ENCODE measurements at places on chromosomes 1 and 21.

DNA sequence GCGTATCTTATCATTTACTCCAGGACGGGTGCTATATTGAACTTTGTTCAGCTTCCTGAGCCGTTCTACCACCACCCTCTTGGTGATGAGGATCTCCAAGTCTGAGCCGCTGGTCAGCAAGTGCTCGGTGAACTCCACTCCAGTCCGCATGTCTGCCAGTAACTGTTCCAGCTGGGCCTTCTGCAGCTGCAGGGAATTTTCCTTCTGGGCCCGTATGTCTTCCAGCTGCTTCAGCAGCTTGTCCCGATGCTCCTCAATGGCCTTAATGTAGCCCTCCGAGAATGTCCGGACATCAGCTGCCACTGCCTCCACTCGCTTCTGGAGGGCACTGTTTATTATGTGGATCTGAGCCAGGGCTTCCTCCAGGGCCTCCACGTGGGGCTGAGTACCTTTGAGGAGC, 3.4 kb downstream of the TRIM45 start:
- no peak for DNase-seq

DNA sequence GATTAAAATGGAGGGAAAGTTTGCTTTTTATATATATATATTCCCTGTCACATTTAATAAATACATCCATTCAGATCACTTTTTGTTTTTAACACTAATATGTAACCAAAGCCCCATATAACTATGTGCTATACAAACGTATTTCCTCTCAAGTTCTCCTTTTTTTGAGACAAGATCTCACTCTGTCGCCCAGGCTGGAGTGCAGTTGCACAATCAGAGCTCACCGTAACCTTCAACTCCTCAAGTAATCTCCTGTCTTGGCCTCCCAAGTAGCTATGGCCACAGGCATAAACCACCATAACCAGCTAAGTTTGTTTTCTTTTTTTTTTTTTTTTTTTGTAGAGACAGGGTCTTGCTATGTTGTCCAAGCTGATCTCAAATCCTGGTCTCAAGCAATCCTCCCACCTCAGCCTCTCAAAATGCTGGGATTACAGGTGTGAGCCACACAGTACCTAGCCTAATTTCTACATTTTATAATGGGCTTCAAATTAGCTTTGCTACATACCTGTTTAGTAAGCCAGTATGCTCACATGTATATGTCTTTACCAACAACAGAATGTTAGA, 120.0 kb downstream of the TGFBR3 start:
- DNase-seq, result no peak

- DNase-seq, result no peak
Observed at GRCh38 chr1:51058858-51059257, 43.2 kb upstream of the C1orf185 start.

- DNase-seq, result no peak
Observed at GRCh38 chr1:208127792-208128529, 116.2 kb downstream of the PLXNA2 start.

- DNase-seq, result no peak
Observed at GRCh38 chr1:70842562-70842961, 205.1 kb downstream of the PTGER3 start.

DNA sequence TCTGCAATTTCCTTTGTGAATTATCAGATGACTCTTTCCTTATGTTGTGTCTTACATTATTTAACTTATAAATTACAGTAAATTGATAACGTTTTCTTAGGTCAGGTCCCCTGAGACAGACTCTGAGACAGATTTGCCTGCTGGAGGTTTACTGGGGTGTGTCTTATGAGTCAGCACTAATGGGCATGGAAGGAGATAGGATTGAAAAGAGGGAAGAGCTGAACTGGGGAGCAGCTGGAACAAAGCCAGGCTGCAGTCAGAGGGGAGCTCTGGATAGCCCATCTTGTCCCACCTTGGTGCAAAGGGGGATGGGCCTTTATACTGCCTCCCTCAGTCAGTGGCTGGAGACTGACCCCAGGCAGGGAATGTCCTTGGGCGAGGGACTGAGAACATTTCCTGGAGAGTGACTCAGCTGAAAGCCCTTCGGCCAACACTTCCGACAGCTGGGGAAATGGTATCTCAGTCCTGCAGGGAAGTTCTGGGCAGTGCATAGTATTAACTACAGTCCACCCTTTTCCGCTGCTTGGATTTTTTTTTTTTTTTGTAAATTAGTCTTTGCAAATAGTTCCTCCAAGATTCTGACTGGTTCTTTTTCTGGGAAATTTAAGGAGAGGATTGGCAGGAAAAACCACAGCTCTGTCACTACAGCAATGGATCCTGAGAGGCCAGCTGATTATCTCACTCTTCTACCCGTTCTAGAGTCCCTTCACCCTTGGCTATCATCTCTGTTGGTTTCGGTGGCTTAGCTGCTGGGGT, 39.1 kb upstream of the CDC42BPA start:
- DNase-seq, result peak; percentile 90

DNA sequence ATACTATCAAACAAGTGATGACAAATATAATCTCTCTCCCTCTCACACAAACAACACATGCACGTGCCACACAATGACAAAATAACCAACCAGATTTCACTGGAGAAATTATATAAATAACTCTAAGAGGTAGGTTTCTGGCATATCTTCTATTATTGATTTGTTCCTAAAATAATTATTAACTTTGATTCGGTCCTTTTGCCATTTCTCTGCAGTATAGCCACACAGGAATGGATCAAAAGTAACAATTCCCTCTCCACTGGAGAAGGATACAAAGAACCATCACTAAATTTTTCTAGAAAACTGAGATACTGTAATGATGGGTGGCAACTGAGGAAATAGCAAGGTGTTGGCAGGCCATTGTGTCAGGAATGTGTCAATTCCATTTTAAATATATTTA, 33.4 kb downstream of the ARNT start:
- DNase-seq, result no peak

- no peak for DNase-seq
Observed at GRCh38 chr1:31932491-31933316, 5.5 kb downstream of the PTP4A2 start.

DNA sequence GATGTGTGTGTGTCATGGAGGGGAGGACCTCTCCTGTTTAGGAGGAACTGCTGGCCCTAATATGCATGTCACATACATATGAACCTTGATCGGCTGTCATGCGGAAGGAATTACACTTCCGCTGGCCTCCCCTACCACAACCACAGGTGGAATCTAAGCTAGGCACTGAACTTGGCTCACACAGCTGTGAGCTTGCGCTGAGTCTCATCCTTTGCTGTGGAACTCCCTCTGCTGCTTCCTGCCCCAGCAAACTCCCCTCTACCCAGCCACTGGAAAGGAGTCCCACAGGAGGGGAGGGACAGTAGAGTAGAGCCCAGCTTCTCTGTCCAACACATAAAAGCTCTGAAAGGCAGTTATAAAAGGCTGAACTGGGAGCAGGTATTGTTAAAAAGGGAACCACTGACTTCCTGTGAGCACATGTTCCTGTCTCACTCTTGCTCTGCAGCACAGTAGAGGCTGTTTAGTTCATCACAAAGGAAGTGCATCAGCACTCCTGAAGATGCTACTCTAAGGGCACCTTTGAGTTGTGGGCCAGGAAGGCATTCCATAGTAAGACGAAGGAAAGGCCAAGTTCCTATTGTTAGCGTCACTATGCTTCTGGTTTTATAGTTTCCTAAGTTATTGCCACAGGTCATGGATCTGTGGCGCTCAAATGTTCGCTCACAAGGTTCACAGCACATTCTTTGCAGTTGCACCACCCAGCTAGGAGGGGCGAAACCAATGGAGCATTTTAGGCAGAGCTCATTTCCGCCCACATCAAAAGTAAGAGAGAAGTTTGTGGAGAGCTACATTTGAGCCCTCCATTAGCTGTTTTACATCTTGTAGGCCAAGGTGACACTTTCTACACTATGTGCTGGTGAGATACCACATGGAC, 17.7 kb upstream of the PTPRC start:
- no peak for DNase-seq

DNA sequence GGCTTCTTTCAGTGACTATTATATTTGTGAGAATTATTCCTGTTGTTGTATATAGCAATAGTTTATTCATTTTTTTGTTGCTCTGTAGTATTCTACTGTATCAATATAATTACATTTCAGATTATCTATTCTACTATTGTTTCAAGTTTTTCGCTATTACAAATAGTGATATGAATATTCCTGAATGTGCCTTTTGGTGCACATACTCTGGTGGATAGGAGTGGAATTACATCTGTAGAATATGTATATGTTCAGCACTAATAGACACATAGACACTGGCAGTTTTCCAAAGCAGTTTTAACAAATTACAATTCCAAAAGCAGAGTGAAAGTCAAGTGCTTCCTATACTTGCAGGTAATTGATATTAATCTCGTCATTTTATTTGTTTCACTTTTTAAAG, 696.2 kb upstream of the PRMT6 start:
- no peak for DNase-seq

DNA sequence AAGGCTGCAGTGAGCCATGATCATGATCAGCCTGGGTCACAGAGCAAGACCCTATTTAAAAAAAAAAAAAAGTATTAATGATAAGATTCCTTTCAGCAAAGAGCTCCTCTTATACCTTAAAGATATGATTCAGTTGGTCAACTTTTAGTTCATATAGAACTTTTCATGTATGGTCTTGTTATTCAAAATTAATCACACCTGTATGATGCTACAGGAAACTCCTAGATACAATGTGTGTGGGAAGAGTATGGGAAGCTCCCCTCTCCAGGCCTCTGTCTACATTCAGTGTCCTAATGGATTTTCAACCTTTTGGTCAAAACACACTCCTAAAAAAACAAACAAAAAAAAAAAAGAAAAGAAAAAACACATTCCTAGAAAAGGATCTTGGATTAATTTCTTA, 17.1 kb downstream of the MR1 start:
- no peak for DNase-seq

- DNase-seq, result peak; percentile 72
Observed at GRCh38 chr1:179153217-179153616, 71.3 kb downstream of the TOR3A start.

DNA sequence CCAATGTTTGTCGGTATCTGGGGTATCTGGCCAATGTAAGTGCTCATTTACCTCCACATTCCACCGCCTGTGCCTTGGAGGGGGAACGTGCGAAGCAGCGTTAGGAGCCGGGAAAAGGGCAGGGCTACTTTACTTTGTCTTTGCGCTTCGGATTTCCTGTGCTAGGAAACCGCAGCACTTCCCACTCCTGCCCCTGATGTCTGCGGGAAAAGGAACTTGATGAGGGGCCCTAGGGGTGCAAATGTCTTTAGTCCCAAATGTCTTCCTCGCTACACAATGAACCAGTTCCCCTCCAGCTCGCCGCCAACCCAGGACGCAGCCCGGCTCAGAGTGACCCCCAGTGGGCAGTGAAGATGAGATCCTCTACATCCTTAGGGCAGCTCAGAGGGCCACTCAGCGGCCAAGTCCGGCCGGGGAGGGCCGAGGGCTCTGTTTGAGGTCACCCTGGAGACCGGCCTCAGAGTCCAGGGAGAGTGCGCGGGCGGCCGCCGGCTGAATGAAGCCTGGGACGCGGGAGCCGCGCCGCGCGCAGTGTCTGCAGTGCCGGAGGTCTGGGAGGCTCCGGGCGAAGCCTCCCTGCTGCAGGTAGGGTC, at the start of gene DYNLT5:
Gene DYNLT5 (plus strand): TSS at position 460 of the 593 bp plus-strand sequence. CDS start 2,200 bp downstream, outside the sequence.
- peak; percentile 60 for DNase-seq

DNA sequence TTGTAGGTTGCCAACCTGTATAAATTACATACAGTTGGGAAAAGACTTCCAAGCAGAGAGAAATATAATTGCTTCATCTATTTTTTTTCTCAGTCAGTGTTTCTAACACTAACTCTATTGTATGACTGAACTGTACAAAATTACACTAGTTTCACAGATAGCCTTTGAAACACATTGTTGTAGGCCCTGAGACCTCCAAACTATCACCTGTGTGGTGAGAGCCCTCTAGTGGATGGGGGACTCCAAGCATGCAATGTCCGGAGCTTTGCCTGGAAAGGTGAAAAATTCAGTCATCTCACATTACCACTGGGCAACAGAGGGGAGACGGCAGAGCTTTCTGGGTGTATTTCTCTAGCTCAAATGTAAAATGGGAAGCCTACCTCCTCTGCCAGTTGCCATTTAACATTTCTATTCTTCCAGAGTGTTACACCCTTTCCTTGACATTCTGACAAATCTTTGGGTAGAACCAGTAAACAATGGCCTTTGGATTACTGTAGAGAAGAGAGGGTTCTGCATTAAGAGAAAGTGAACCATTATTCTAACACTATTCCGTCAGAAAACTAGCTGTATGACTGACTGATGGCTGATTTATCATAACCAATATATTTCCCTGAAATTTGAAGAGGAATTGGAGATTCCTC, 212.2 kb downstream of the LYPLAL1 start:
- DNase-seq, result peak; percentile 48

DNA sequence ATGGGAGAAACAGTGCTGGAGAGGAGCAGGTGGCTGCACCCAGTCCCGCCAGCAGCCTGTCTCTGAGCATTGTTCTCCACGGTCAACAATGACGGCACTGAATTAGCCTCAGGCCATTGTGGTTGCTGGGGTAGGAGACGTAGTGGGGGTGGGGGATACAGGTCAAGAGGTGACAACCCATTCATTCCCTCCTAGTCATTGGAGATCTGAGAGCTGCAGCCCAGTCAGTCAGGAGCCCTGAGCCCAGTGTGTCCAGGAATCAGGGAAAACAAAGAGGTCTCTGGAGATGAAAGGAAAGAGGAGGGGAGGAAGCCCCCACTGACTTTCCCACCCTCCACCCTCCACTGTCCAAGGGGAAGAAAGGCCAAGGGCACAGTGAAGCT, 15.3 kb downstream of the SMIM12 start:
- DNase-seq, result no peak

DNA sequence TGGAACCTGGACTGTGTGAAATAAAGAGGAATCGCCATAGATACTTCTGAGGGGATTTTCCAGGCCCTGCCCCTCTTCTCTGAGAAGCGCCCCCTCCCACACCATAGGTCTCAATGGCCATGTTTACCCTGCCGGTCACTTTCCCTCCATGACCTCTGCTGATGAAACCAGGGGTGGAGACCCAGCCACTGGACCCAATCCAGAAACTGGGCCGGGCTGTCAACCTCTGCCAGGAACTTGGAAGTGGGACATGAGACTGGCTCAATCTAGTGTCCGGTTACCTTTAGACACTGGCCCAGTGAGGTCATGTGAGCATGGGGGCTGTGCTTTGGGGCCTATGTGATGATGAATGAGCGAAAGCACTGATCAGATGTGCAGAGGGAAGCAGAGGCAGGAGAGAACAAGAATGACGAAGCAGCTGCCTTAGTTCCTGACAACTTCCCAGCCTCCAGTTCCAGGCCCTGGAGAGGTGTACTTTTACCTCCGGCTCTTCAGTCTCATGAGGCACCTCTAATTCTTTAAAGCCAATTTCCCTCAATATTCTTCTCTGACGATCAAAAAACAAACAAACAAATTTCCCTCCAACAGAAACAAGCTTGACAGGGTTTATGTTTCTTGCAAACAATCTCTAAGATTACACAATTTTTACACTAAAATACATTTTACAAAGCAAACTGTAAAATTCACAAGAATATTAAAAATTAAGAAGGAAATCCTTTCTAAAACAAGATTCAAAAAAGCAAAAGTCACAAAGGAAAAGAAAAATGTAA, 4.9 kb downstream of the ASAP3 start:
- peak; percentile 42 for DNase-seq

DNA sequence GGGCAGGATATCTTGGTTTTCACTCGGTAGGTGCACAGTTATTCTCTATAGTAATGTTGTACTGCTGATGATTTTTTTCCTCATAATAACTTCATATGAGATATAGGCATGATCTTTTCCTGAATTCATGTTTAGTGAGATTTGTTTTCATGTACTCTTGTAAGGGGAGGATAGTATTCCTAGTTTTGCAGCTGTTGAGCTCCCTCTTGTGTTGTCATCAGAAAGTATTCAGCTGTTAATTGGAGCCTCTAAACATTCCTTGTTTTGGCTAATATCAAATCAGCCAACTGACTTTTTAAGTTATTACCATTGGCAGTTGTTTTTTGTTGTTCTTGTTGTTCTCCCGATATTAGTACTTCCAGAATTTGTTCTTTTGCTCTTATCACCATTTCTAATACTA, 24.4 kb downstream of the OR10R2 start:
- DNase-seq, result no peak
